Activated naive CD4-positive, alpha-beta T cell (primary cell): ENCODE measurements at places on chromosomes 1 and 21.

DNA sequence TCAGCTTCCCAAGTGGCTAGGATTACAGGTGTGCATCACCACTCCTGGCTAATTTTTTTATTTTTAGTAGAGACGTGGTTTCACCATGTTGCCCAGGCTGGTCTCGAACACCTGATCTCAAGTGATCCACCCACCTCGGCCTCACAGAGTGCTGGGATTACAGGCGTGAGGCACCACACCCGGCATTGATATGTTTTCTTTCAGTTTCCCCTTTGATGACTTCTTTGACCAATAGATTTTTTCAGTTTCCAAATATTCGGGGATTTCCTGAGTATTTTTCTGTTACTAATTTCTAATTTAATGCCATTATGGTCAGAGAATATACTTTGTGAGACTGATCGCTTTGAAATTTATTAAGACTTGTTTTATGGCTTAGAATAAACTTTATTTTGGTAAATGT, 406.1 kb downstream of the RYR2 start:
- no peak for DNase-seq

GRCh38 chr1:159077120-159077961, 775 bp upstream of the AIM2 start:
- peak; percentile 47 for DNase-seq

DNA sequence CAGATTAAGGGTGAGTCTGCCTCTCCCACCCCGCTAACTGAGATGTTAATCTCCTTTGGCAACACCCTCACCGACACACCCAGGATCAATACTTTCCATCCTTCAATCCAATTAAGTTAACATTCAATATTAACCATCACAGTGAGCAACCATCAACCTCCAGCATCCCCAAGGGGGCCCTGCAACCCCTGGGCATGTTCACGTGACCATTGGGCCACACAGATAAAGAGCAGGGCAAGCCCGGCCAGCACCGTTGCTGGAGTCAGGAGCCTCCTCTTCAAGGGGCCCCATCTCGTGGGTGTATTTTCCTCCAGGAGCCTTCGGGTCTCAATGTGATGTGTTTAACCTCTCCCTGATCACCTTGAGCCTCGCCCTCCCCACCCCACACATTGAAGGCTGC, 8.0 kb upstream of the GPR157 start:
- no peak for DNase-seq

DNA sequence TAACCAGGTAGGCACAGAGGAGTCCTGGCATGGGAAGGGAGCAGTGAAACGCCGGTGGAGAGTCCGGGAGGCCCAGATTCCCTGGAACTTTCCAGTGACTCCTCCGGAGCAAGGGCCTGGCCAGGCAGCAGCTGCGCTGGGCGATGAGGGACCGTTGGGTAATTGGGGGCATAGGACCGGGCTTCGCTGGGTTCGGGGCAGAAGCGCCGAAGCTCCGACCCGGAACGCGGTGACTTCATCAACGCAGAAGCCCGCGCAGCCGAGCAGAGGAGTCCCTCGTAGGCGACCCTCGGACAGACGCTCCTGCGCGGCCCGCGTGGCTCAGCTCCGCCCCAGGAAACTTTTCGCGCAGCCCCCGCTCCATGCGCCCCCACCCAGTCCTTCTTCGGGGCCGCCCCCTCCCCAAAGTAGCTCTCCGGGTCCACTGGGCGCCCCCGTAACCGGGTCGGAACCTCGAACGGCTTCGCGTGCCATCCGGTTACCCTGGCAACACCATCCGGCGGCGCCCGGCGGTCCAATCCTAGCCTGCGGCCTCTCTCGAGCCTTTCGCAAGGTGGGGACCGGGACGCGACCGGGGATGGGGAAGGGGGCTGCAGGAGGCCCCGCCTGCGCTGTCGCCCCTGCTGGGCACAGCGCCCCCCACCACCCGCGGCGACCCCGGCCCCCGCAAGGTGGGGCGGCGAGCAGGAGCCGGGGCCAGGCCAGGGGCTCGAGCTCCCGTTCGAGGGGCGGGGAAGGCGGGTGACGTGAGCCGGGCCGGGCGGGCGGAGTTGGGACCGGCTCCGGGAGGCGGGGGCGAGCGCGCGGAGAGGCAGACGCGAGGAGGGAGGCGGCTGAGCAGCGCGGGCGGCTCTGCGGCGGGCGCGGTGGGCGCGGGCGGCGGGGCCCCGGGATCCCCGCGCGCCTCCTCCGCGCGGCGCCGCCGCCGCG, at the start of gene AJAP1:
TSS of gene AJAP1 (plus strand) at position 814 of the 930 bp plus-strand sequence. CDS start 817 bp downstream, outside the sequence.
- no peak for DNase-seq
